C1 segment of cervical spinal cord (tissue), 14 donors: ENCODE measurements at places on chromosomes 6 and 20.

- DNase-seq = no peak
Measured at GRCh38 chr20:4227085-4227821, 211.9 kb upstream of the RNF24 start.

- no peak for DNase-seq
Measured at GRCh38 chr6:75431379-75431778, 62.2 kb downstream of the FILIP1 start.

- no peak for DNase-seq
Measured at GRCh38 chr6:160477901-160478300, 129.7 kb downstream of the SLC22A3 start.

DNA sequence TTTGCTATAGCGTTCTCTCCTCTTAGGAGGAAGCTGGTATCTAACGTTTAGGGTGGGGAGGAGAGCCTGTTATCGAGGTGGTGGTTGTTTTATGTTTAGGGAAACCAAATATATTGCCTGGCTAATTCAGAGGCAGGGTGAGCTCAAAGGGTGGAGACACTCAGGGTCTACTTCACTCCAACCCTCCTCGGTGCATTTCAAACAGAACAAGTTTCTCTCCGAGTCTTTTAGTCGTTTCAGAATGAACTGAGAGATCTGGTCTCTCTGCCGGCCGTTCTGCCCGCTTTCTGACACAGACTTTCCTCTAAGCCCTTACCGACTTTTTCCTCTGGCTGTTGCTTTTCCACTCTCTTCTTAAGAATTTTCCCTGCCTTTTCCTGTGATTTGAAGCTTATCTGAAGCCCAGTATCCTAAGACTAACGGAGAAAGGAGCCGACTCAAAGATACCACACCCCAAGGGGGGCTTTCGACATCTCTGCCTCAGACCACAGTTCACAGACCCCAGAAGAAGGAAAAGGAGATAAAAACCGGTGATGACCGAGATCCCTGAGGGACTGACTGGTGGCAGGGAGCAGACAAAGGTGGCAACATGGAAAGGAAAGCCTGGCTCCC lies 865 bp downstream of the STK38 start:
- DNase-seq = no peak

GRCh38 chr6:50663806-50664205 lies 49.5 kb upstream of the TFAP2D start:
- no peak for DNase-seq
